ENCODE measurements at places on chromosomes 5 and 9.

GRCh38 chr9:68532131-68532530 is 8.6 kb downstream of the TMEM252 start:
- DNase-seq, result no peak

GRCh38 chr5:573976-574375 is 38.2 kb upstream of the CEP72 start:
- no peak for DNase-seq

GRCh38 chr9:28981129-28981528 is 1407.8 kb upstream of the C9orf72 start:
- no peak for DNase-seq

GRCh38 chr9:16125629-16126028 is 572.8 kb downstream of the CCDC171 start:
- DNase-seq, result no peak

- DNase-seq, result no peak
These were observed 486.6 kb downstream of the CCDC171 start for GRCh38 chr9:16039218-16039987.

GRCh38 chr5:174837919-174838902 is 113.8 kb downstream of the MSX2 start:
- DNase-seq, result no peak

DNA sequence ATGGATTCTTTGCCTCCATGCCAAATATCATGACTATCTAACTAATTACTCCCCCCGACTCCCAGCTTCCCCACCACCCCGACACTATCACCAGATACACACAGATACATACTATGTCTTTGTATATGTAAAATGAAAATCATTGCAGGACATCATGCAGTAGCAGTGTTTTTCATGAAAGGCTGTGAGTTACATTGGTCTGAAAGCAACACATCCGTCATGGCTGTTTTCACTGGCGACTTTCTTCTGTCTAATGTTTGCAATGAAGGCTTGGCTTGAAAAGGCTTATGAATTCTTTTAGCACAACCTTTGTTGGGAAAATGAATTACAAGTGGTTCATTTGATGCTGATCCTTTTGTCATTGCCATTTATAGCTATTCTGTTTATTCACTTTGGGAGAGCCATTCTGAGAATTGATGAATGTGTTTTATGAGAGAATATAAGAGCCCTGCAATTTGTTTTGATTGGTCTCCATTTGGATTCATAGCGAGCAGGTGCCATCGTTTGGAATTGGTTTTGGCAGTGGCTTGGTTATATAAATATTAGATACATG is 103.4 kb downstream of the PIP5K1B start:
- no peak for DNase-seq

GRCh38 chr9:106077731-106078130 is 383.4 kb downstream of the TMEM38B start:
- DNase-seq, result no peak
